Muscle of leg (tissue), 16 donors: ENCODE measurements at places on chromosomes 4 and X. TPM values are rescaled to one million over a fixed set of nuclear protein-coding genes. Genes with fewer than 3 reads are reported as not detected.

The TCEAL7 gene
- 202 TPM for polyA plus RNA-seq

The CHRNA9 gene
- 0.20 TPM for polyA plus RNA-seq

- no peaks in the 10 kb centered on the region for H3K36me3 ChIP-seq
- H3K4me3 ChIP-seq = no peak overlapping the region
- H3K27me3 ChIP-seq = no peaks in the 10 kb centered on the region
- DNase-seq = no peak
These were observed 68.7 kb upstream of the PGM2 start for GRCh38 chr4:37757761-37758160.

DNA sequence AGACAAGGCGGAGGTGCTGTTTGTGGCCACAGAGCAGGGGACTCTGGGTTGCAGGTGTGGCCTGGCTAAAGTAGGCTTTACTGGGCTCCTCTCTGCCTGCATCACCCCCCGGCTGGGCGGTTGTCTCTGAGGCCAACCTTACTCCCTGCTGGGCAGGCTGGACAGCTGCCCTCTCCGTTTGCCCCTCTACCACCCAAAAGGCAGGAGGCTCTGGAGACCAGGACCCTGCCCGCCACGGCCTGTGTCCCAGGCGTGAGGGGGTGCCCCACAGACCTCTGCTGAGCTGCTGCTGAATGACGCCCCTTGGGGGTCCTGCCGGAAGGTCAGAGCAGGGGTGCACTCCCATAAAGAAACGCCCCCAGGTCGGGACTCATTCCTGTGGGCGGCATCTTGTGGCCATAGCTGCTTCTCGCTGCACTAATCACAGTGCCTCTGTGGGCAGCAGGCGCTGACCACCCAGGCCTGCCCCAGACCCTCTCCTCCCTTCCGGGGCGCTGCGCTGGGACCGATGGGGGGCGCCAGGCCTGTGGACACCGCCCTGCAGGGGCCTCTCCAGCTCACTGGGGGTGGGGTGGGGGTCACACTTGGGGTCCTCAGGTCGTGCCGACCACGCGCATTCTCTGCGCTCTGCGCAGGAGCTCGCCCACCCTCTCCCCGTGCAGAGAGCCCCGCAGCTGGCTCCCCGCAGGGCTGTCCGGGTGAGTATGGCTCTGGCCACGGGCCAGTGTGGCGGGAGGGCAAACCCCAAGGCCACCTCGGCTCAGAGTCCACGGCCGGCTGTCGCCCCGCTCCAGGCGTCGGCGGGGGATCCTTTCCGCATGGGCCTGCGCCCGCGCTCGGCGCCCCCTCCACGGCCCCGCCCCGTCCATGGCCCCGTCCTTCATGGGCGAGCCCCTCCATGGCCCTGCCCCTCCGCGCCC lies 920 bp downstream of the HTT-AS start:
- H3K4me3 ChIP-seq = peak overlapping the region; percentile 56
- peak overlapping the region; percentile 25 for H3K27ac ChIP-seq
- no peak for DNase-seq
- no peaks in the 10 kb centered on the region for H3K36me3 ChIP-seq
- H3K27me3 ChIP-seq = no peaks in the 10 kb centered on the region

DNA sequence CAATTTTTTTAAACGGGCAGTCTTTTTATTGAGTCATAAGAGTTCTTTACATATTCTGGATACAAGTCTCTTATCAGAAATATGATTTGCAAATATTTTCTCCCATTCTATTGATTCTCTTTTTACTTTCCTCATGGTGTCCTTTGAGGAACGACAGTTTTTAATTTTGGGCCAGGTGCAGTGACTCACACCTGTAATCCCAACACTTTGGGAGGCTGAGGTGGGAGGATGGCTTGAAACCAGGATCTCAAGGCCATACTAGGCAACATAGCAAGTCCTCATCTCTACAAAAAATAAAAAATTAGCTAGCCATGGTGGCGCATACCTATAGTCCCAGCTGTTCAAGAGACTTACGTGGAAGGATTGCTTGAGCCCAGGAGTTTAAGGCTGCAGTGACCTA lies 66.1 kb upstream of the RGN start:
- no peak for DNase-seq
- H3K4me1 ChIP-seq = no peaks in the 10 kb centered on the region
- H3K36me3 ChIP-seq = no peaks in the 10 kb centered on the region
- H3K4me3 ChIP-seq = no peak overlapping the region
- peaks cover 10% of the 10 kb centered on the region for H3K27me3 ChIP-seq
